ENCODE measurements at places on chromosomes 13 and 19. TPM values are rescaled to one million over a fixed set of nuclear protein-coding genes. Genes with fewer than 3 reads are reported as not detected.

The FUT1 gene
- 0.54 TPM for total RNA-seq

The GPALPP1 gene
- total RNA-seq: 25.4 TPM

The ZNF358 gene
- 77.1 TPM for total RNA-seq

The ZNF28 gene
- 16.9 TPM for total RNA-seq

The PLK5 gene
- not detected for total RNA-seq

The KIR3DL1 gene
- total RNA-seq: not detected

The ZNF850 gene
- 3.0 TPM for total RNA-seq

The LILRA2 gene
- total RNA-seq: not detected

The MYPOP gene
- 17.7 TPM for total RNA-seq

The SIAH3 gene
- not detected for total RNA-seq

The F10 gene
- 13.5 TPM for total RNA-seq

All from Peyer's patch (tissue), 4 donors.